Psoas muscle (tissue), 8 donors: ENCODE measurements at places on chromosomes 7 and 10. TPM values are rescaled to one million over a fixed set of nuclear protein-coding genes. Genes with fewer than 3 reads are reported as not detected.

Gene DENND10
- 19.1 TPM for total RNA-seq

DNA sequence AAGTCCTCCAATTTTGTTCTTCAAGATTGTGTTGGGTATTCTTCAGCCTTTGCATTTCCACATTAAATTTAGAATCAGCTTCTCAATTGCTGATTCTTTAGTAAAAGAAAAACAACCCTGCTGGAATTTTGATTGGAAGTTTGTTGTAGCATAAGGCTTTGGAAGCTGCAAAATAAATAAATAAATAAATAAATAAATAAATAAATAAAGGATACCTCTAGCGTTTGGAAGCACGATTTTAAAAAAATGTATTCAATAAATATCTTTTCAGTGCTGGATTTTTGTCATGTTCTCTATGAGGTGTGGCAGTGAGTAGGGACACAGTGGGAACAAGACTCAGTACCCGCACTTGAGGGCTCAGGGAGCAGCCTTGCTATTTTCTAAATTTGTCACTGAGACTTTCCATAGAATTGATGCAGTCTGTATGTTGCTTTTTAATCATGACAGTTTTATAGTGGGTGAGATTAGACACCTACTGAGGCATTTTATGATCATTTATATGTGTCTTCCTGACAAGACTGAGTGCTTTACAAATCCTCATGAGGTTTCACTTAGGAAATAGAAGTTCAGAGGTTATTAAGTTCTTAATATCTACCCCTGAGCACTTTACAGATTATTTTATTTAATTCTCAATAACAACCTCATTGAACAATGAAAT, 22.3 kb upstream of the COMMD3 start:
- DNase-seq, result no peak

GRCh38 chr10:130656187-130656575, 520.0 kb downstream of the GLRX3 start:
- DNase-seq, result no peak

DNA sequence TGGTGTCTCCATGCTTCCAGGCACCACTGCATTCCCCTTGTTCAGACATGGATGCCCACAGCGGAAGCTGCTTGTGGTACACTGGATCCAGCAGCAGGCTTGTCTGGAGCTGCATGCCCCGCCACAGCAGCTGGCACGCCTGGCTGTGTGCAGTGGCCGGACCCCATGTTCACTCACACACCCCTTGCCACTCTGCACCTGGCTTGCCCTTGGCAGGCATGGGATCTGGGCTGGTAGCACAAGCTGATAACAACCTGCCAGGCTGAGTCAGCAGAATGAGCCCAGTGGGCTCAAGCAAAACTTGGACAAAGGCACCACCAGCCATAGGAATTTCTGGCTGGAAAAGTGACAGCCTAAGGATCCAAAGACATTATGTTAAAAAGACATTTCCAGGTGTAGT, 91.8 kb upstream of the TMEM168 start:
- no peak for DNase-seq

DNA sequence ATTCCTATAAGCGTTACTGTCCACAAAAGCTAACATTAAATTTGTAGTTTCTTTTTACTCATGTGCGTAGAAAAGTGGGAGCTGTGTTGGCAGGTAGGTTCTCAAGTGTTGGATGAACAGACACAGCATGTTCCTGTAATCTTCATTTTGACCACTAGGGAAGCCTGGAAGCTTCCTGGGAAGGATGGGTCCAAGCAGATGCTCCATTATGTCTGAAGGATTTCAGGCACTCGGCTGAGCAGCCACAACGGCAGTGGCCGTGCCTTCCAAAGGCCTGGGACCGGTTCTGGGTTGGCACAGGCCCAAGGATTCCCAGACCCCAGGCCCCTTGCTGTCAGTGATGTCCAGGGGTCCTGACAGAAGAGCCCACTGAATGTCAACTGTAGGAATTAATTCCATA, 386.3 kb downstream of the TNS3 start:
- DNase-seq, result no peak

- no peak for DNase-seq
Observed at GRCh38 chr10:55224007-55224781, 423.2 kb upstream of the PCDH15 start.
